Right atrium auricular region (tissue), 2 donors: ENCODE measurements at places on chromosomes 13 and 19.

- DNase-seq = no peak
Measured at GRCh38 chr13:37613236-37613635, 14.7 kb upstream of the POSTN start.

- DNase-seq = no peak
Measured at GRCh38 chr13:100301418-100301817, 212.5 kb downstream of the PCCA start.

- no peak for DNase-seq
Measured at GRCh38 chr13:59689057-59689456, 474.7 kb downstream of the DIAPH3 start.

- DNase-seq = no peak
Measured at GRCh38 chr13:109738298-109738746, 48.1 kb downstream of the IRS2 start.

DNA sequence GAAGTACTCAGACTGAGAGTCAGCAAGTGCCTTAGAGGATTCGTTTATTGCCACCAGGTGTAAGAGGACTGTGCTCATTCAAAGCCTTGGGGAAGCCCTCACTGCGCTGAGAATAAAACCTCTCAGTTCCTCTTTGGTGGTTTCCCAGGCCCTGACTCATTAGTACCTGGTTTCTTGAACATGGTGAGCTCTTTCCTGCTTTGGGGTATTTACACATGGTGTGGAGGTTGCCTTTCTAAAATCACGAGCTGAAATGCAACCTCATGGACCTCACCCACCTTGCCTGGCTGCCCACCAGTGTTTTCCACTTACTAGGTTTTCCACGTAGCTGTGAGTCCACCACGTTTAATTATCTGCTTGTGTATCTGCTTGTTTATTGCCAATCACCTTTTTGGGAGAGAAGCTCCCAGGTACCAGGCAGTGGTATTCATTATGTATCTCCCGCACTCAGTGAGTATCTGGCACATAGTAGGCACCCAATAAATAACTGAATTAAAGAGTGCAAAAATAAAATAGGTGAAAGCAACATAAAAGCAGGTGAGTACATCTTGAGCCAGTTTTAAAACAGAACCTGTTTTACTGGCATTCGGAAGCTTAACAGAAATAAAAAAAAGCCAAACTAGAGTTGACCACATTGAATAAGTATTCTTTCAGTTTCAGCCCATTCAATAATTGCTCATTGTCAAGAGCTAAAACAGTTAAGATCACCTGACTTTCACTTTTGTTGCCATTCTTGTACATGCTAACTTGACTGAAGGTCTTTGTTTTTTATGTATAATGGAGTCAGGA lies 533.0 kb downstream of the MYO16 start:
- no peak for DNase-seq
